ENCODE measurements at places on chromosomes 1 and 21. TPM values are rescaled to one million over a fixed set of nuclear protein-coding genes. Genes with fewer than 3 reads are reported as not detected.

Gene LEMD1
- not detected for total RNA-seq

Gene RCAN3
- total RNA-seq, result 4.1 TPM

Gene RHBDL2
- total RNA-seq, result not detected

Gene KCNH1
- total RNA-seq, result 2.5 TPM

- DNase-seq, result no peak
These were observed 38.6 kb upstream of the MPZL1 start for GRCh38 chr1:167683226-167683625.

GRCh38 chr1:93591676-93592550 lies 89.7 kb downstream of the BCAR3 start:
- DNase-seq, result peak; percentile 65

GRCh38 chr1:235907187-235907896 lies 40.6 kb upstream of the LYST start:
- DNase-seq, result no peak

DNA sequence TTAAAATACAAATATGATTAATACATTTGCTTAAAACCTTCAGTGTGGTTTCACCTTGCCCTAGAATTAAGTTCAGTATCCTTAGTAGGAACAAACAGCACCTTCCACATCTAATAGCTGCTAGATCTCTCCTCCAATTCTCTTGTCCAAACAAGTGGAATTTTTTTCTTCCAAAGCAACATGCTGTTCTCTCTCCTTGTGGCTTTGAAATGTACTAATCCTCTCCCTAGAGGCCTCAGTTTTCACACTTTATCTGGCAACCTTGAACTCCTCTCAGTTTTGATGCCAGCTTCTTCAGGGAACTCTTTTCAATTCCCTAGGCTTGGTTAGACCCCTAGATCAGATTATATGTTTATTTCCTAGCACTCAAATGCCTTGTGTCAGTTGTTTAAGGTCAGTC lies 87.0 kb downstream of the GLUL start:
- no peak for DNase-seq

GRCh38 chr1:20211511-20211931 lies 25.2 kb upstream of the PLA2G2C start:
- no peak for DNase-seq

DNA sequence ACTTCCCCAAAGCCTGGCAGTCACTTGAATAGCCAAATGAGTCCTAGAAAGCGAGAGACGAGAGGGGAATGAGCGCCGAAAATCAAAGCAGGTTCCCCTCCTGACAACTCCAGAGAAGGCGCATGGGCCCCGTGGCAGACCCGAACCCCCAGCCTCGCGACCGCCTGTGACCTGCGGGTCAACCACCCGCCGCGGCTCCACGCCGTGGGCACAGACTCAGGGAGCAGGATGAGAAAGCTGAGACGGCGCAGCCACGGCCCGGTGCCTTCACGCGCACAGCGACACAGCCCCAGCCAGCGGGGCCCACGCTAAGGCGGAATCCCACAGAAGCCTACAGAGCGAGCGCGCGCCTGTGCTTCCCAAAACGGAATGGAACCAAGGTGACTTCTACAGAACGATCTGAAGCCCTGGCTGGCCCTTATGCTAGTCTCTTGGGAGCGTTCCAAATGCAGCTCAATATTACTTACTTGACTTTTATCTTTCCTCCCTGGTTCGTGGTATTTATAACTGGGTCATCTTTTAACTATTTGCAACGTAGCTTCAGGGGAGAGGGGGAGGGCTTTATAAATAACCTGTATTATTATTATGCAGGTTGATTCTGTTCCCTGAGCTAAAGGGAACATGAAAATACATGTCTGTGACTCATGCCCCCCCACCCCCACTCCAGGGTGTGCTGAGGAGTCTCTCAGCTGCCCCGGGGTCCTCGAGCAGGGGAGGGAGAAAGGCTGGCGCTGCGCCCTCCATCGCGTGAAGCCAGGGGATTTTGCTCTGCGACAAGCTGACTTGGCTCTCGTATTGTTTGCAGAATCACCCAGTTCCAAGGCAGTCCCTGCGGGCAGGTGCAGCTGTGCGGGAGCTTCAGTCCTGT lies 1.7 kb downstream of the TSPEAR start:
- DNase-seq, result no peak

- DNase-seq, result no peak
These were observed 6.7 kb downstream of the KCNJ15 start for GRCh38 chr21:38263493-38263892.

DNA sequence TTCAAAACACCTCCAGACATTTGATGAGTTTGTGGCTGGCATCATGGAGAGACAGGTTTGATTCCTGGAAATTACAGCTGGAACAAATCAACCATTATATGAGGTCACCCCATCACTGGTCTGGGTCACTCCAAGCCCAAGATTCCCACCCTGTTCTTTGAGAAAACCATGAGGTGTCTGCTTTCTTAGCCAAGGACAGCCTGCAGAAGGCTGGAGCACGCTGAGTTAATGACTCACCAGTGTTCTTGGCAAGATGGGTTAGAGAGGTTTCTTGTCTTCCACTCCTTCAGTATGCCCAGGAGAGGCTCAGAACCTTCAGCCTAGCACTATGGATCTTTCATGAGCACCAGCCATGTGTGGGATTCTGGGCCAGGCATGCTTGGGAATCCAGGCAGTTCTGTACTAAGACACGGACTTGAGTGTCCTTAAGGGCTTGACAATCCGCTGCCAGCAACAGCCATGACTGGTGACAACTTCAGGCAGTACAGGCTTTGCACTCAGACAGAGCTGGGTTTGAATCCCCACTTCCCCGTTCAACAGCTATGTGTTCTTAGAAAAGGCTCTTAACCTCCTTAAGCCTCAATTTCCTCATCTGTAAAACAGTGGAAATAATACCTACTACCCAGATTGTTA lies 43.9 kb downstream of the GRHL3 start:
- peak; percentile 73 for DNase-seq

DNA sequence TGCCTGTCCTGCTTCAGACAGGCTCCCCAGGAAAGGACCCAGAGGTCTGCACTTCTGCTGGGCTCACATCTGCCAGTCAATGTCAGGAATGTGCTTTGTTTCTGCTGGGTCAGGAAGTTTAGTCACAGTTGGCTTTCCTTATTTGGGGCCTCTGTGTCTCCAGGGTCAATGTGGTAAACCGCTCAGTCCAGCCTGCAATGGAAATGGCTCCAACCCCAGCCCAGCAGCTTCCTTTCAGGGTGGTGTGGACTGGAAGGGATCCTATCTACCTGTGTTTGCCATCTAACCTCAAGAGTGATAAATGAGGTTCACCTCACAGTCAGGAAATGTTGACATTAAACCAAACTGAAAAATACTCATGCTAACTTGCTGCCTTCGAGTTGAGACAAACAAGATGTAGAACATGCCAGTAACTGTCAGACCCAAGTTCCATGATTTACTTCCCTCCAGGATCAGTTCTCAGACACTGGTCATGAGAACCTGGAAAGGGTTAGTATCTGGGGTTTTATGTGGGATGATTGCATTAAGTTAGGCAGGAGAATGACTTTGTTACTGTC lies 20.3 kb downstream of the ENO1 start:
- DNase-seq, result no peak

DNA sequence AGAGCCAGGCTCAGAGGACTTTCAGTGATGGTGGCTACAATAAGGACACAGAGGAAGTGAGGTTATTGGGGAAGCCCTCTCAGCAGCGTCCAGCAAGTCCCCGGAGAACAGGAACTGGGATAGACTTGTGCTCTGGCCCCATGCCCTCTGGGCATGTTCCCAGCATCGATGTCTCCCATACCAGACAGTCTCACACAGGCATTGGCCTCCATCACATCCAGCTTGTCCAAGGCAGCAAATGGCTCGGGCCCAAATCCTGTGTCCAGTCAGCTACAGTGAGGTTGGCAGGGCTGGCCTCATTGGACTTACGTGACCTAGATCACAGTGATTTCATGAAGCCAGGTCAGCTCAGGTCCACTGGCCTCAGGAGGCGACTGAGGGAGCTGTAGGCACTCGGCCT lies 19.6 kb upstream of the TMEM54 start:
- no peak for DNase-seq

DNA sequence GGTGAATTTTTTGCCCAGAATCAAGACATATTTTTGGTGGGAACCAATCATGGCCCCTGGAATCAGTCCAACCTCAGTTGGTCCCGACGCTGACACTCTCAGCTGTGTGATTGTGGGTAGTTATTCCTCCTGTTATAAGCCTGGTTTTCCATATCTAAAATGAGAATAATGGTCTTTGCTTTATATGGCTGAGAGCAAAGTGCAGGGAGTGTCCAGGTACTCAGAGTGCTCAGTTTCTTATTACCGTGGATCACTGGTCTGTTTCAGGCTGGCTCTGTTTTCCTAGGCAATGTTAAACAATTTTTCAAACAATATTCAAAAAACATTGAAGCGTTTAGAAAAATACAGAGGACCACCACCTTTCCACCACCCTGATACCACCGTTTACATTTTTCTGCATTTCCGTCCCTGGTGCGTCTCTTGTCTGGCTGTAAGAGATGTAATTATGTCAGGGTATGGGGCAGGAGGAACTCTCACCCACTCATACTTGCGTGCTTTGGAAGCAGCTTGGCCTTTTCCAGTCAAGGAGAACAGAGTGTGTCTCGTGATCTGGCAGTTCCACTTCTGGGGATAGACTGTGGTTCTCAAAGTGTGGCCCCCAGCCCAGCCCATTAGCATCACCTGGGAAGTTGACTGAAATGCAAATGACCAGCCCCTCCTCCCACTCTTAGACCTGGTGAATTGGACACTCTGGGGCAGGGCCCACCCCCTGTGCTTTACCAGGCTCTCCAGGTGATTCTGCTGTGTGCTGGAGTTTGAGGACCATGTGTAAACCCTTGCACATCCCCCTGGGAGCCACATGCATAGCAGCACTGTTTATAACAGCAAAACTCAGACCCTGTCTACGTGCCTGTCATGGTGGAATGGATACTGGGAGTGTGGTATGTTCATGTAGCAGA lies 6.8 kb downstream of the MX1 start:
- no peak for DNase-seq

DNA sequence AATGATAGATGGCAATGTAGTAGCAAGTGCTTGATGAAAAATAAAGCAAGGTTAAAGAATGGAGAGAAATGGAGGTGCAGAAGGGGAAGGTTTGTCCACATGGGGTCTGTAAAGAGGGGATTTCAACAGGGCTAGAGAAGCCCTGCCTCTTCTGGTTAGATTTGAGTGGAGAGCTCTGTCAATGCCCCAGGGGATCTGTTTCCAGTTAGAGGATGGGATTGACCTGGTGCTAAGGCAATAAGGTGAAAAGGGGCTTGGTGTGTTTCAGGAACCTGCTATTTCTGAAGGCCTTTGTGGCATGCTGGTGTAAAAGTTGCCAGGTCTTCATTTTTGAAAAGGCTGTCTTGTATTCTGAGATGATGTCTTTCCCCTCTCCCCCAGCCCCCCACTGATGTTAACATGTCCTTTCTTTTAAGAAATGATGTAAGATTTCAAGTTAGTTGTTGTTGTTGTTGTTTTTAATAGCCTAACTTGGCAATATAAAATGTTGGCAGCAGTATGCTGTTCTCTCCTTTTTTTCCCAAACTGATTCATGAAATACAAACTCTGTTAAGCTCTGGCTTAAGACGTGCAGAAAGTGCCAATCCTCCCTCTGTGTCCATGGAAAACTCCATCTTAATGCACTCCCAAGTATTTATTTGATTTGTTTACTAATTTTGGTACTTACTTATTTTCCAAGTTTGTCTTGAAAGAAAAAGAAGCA lies 370.3 kb upstream of the ADGRL2 start:
- DNase-seq, result no peak

DNA sequence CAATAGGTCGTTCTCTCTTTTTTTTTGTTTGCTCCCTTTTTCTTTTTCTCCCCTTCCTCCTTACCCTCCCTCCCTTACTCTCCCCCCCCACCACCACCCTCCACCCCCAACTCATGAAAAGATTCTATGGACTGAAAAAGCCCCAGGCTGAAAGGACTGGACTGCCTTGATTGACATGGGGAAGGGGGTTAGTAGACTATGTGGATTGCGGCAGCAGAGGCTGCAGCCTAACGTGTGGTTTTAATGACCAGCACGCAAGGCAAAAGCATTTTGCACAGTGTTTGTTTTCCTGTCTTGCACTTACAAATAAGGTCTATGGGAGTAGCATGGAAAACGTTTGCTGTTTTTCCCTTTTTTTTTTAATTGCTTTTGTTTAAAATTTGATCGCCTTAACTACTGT lies 5.5 kb downstream of the ZBTB18 start:
- no peak for DNase-seq

GRCh38 chr1:20124456-20125057 lies 5.2 kb upstream of the PLA2G2D start:
- peak; percentile 68 for DNase-seq

DNA sequence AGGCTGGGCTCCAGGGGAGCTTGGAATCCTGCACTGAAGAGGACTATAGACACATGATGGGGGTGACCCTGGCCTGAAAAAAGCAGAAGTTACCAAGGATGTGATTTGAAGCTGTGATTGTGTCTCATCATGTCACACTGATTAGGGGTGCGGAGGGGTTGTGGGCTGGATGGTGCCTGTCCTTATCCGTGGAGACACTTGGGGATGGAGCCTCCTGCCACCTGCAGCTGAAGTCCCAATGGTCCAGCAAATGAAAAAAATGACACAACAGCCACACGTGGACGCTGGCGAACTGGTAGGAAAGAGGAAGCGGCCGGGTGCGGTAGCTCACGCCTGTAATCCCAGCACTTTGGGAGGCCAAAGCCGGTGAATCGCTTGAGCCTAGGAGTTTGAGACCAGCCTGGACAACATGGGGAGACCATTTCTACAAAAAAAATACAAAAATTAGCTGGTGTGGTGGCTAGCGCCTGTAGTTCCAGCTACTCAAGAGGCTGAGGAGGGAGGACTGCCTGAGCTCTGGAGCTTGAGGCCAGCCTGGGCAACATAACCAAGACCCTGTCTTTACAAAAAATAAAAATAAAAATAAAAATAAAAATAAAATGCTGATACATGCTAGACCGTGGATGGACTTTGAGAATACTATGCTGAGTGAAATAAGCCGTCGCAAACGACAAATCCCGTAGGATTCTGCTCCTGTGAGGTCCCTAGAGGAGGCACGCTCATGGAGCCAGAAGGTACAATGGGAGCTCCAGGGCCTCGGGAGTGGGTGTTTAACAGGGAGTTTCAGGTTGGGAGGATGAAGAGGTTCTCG lies 838 bp upstream of the IBA57 start:
- DNase-seq, result no peak

GRCh38 chr1:180031664-180032063 lies 77.1 kb downstream of the CEP350 start:
- no peak for DNase-seq

DNA sequence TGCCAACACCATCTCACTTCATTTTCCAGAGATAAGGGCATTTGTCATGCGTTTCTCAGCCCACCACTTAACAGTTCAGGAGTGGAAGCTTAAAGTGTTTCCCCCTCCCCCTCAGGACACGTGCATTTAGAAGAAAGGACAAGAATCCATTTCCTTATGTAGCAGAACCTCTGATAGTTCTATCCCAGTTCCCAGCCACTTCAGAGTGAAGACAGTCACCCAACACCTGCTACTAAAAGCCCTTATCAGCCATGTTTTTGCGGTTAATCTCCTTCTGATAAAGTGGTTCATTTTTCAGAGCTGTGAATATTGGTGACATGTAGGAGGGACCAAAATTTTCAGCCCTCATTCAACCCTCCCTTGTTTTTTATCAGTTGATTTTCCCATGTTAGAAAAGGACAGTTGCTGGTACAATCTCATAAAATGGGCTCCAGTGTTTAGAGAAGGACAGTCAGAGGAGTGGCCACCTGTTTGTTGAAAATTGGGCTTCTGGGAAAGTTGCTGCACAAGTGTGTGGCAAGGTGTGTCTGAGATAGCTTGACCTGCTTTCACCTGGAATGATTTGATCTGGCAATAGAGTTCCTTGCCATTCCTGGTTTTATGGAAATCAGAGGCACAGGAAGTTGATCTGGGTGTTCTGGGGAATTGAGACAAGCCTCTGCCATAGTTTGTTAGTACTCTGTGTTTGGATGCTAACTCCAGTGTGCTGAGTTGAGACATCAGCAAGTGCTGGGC lies 114.0 kb downstream of the PPP1R12B start:
- no peak for DNase-seq

Measured in sigmoid colon (tissue), 7 donors.